A549 treated with CpdA at 1 μM for 4 hours (cell line): ENCODE measurements at places on chromosomes 5 and 9. TPM values are rescaled to one million over a fixed set of nuclear protein-coding genes. Genes with fewer than 3 reads are reported as not detected.

The SHROOM1 gene
- 7.8 to 11.0 TPM (median 9.6 TPM) in 5 replicates for total RNA-seq

The IRX2 gene
- 1.2 to 2.2 TPM (median 1.3 TPM) in 5 replicates for total RNA-seq

The LRRC19 gene
- not detected in 5 replicates for total RNA-seq

The CKMT2 gene
- not detected in 5 replicates for total RNA-seq

The SHISAL2B gene
- not detected in 5 replicates for total RNA-seq

The FRMPD1 gene
- 0.01 to 0.12 TPM (median 0.05 TPM) in 4 of 5 replicates, not detected in the other for total RNA-seq

The EHMT1 gene
- 39.0 to 45.3 TPM (median 41.6 TPM) in 5 replicates for total RNA-seq

The WDR31 gene
- 0.64 to 1.4 TPM (median 1.2 TPM) in 5 replicates for total RNA-seq

The DNAJC25 gene
- 10.4 to 13.0 TPM (median 11.0 TPM) in 5 replicates for total RNA-seq
